ENCODE measurements at places on chromosomes 11 and 22.

- no peak for DNase-seq
These were observed 1160.5 kb upstream of the CNTN5 start for GRCh38 chr11:97860237-97860636.

GRCh38 chr11:12091956-12092558, 18.3 kb upstream of the MICAL2 start:
- DNase-seq, result no peak

DNA sequence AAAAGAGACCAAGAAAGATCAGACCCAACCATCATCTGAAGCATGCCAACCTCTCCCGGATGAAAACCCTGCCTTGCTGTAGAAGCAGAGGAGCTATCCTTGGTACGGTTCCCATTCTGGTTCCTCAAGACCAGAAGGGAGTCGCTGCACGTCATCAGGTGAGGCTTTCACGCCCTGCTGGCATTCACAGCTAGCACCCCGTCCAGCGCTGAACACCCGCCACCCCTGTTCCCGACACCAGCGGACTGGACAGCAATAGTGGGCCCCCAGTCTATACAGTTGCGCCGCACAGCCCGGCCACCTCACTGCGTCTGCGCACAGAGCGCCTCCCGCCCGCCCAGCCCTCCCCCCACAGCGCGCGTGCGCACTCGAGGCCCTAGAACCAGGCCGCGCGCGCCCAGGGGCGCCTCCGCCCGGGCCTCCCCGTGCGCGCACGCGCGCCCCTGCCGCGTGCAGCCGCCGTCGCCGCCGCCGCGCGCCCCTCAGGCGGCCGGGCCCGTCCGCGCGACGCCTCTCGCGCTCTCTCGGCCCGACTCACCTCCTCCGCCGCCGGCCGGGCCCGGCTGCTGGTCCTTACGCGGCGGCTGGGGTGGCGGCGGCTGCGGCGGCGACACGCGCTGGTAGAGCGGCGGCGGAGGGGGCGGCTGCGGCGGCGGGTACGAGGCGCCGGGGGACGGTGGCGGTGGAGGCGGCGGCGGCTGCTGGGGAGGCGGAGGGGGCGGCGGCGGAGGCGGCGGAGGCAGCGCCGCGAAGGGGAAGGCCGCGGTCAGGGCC, 706 bp downstream of the SF1 start:
- peak; percentile 84 for DNase-seq

- no peak for DNase-seq
These were observed 65.5 kb downstream of the EMSY start for GRCh38 chr11:76510060-76511047.

GRCh38 chr22:30235687-30236170, 10.8 kb downstream of the LIF start:
- DNase-seq, result no peak

GRCh38 chr11:108562746-108563581, 30.6 kb downstream of the EXPH5 start:
- DNase-seq, result no peak

GRCh38 chr11:2400762-2401435, 349 bp downstream of the TSSC4 start:
- DNase-seq, result no peak

DNA sequence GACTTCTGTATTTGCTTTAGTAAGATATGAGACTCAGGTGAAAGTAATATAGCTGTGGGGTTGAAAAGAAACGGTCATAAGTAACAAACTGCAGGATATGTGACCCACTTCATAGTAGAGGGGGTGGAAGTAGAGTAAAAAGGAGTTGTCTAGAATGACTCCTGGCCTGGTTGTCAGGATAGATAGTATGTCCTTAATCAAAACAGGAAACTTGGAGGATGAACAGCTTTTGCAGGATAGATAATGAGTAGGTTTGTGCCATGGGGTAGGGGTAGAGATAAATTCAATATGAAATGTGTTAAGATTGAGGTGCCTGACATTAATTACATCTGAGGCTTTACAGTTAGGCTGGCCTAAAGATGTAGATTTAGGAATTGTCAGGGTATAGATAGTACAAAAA, 47.0 kb upstream of the B3GNT6 start:
- DNase-seq, result no peak

DNA sequence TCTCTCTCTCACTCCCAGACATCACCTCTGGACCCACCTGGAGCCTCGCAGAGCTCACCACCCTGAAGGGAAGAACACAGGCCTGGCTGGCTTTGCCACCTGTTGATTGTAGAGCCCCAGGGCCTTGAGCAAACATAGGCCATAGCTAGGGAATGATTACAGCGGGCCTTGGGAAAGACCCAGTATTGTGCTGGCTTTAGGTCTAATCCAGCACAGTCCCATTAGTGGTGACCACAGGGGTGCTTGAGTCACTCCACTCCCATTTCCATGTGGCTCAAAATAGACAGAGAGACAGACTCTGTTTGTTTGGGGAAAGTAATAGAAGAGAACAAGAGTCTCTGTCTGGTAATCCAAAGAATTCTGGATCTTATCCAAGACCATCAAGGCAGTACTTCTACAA, 42.7 kb upstream of the FAM181B start:
- DNase-seq, result no peak

- peak; percentile 3 for DNase-seq
These were observed 52.1 kb downstream of the LHFPL7 start for GRCh38 chr22:24894220-24894975.

- DNase-seq, result no peak
These were observed 72.7 kb upstream of the AKIP1 start for GRCh38 chr11:8838248-8838647.

GRCh38 chr11:6319001-6319703, 1.1 kb downstream of the CAVIN3 start:
- no peak for DNase-seq

- DNase-seq, result no peak
These were observed 22.8 kb downstream of the GRAP2 start for GRCh38 chr22:39923696-39924095.

DNA sequence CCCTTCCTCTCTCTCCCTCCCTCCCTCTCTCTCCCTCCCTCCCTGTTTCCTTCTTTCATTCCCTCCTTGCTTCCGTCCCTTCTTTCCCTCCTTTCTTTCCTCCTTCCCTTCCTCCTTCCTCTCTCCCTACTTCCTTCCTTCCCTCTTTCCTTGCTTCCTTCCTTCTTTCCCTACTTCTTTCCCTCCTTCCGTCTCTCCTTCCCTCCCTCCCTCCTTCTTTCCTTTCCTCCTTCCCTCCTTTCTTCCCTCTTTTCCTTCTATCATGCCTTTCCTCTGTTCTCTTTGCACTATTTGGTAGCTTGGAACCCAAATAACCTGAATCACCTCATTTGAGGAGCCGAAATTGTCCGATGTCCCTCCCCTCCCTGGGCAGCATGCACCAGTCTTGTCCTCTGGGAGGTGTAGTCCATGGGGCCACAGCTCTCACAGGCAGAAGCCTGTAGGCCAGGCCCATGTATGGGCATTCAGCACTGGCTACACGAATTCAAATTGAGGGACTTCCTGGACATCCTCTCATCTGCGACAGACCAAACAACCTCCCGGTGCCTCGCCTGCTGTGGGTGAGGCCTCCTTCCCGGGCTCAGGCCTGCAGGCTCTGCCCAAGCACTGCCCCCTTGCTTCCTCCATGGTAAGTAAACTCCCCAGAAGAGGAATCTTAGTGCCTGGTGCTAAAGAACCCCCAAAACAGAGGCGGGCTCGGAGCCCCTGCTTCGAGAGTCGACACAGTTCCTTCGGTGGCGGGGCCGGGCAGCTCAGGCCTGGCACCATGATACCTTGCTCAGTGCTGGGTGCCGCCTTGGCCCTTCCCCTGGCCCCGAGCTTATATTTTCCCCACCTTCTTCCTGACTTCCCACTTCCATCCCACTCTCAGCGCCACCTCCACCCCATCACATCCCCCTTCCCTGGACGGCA, 454.1 kb upstream of the CADM1 start:
- DNase-seq, result no peak

- DNase-seq, result peak; percentile 53
These were observed 2.4 kb upstream of the WNT11 start for GRCh38 chr11:76208438-76209374.

GRCh38 chr11:17653611-17654010, 65.8 kb upstream of the MYOD1 start:
- no peak for DNase-seq

DNA sequence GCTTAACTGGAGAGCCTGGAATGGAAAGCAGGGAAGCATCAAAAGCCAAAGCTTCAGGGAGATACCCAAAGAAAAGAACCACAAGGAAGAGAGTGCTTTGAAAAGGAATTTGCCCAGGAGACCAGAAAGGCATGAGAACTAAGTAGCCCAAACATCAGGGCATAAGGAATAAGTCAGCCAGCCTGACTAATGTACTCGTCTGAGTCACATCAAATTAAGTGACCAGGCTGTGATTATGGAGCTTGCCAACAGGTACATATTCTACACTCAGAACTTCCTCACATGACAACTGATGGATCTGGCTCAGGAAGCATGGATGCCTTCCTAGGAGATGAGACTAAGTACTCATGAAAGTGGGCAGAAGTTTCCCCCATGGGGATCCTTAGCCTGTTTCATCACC, 366.7 kb downstream of the BUD13 start:
- DNase-seq, result no peak

GRCh38 chr22:43885319-43885671, 6.5 kb downstream of the PNPLA5 start:
- no peak for DNase-seq

DNA sequence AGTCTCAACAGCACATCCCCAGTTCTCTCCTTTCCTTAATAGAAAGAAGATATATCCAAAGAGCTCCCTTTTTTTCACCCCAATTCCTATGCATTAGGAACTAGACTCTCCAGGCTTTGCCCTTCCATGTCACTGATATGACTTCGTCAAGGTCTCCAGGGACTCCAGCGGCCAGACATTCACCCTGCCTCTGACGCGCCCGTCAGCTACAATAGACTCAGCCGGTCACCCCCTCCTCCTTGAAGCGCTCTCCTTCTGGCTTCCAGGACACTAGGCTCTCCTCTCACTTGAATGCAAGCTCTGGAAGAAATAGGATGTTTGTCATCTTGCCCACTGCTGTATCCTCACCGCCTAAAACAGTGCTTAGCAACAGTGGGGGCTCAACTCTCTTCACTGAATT, 14.9 kb upstream of the ELFN2 start:
- no peak for DNase-seq

- DNase-seq, result no peak
These were observed 1388.1 kb downstream of the FAM181B start for GRCh38 chr11:81345609-81346008.

GRCh38 chr11:108854346-108854745, 189.5 kb downstream of the DDX10 start:
- DNase-seq, result no peak

DNA sequence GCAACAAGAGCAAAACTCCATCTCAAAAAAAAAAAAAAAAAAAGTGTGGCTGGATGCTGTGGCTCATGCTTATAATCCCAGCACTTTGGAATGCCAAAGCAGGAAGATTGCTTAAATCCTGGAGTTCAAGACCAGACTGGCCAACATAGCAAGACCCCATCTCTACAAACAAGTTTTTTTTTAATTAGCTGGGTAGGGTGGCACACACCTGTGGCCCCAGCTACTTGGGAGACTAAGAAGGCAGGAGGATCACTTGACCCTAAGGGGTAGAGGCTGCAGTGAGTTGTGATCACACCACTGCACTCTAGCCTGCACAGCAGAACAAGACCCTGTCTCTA, 19.0 kb upstream of the FEZ1 start:
- DNase-seq, result no peak

DNA sequence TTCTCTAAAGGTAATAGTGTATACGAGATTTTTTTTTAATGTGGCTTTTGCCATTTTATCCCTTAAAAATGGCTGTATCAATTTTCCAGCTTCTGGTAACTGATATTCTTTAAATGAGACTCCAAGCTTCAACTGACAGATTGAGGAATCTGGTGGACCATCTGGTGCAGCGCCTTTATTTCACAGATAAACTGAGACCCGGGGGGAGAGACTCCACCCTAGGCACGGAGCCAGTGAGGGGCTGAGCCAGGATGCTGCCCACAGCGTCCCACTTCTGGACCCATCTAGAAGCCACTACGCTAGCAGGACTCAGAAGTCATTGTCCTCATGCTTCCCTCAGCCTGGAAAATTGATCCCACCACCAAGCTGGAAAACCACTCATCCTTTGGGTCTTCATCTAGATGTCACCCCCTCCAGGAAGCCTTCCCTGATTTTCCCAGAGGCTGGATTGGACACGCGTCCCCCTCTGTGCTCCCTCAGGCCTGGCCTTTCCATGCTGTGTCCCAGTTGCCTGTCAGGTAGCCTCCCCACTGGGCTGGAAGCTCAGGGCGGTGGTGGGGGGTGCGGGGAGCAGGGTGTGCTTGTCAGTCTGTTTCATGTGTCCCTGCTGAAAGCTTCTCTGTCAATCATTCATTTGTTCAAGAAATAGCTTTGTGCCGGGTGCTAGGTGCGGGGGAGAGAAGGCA, 12.3 kb upstream of the CD5 start:
- no peak for DNase-seq

- DNase-seq, result no peak
These were observed 567.5 kb downstream of the TBC1D22A start for GRCh38 chr22:47329727-47330650.

- no peak for DNase-seq
These were observed 302.0 kb downstream of the ETS1 start for GRCh38 chr11:128285321-128285720.

DNA sequence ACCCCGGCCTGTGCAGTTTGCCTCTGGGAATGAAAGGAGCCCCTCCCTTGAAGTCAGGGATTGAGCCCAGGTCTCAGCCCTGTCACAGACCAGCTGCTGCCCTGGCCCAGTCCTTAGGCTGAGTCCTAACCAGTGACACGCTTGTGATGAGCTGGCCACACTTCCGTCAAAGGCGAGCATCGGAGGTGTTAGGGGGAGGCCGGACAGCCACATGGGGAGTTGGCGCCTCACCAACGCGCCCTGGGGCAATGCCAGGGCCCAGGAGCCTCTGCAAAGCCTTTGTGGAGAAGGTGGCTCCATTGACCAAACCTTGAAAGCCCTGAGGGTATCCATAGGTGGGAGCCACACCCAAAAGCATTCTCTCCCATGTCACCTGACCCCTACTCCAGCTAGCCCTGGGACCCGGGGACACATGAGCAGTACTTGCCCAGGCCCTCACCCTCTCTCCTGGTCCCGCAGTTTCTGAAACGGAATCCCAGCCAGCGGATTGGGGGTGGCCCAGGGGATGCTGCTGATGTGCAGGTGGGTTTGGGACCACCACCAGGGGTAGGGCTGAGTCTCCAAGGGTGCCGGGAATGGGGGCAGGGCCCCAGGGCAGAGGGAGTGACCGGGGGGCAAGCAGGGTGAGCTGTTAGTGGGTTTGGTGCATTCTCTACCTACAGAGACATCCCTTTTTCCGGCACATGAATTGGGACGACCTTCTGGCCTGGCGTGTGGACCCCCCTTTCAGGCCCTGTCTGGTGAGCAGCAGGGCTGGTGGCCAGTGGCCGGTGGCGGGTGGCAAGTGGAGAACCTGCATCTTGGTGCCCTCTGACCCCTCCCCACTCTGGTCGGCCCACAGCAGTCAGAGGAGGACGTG, 3.7 kb downstream of the PTPRCAP start:
- DNase-seq, result no peak

GRCh38 chr11:62081378-62082291, 42.2 kb upstream of the INCENP start:
- peak; percentile 85 for DNase-seq

- DNase-seq, result no peak
These were observed 87.9 kb downstream of the BCR start for GRCh38 chr22:23268139-23268712.

- peak; percentile 53 for DNase-seq
These were observed 9.8 kb upstream of the FUT4 start for GRCh38 chr11:94533696-94534630.
